ENCODE measurements at places on chromosomes 2 and 18.

DNA sequence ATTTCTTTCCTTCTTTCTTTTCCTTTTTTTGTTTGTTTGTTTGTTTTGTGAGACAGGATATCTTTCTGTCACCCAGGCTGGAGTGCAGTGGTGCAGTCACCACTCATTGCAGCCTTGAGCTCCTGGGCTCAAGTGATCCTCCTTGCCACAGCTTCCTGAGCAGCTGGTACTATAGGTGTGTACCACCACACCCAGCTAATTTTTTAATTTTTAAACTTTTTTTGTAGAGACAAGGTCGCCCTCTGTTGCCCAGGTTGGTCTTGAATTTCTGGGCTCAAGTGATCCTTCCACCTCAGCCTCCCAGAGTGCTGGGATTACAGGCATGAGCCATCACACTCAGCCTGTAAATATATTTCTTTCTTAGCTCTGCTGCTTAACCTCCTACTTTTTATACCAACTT, 83.4 kb upstream of the CYP20A1 start:
- peak; percentile 1 for DNase-seq

DNA sequence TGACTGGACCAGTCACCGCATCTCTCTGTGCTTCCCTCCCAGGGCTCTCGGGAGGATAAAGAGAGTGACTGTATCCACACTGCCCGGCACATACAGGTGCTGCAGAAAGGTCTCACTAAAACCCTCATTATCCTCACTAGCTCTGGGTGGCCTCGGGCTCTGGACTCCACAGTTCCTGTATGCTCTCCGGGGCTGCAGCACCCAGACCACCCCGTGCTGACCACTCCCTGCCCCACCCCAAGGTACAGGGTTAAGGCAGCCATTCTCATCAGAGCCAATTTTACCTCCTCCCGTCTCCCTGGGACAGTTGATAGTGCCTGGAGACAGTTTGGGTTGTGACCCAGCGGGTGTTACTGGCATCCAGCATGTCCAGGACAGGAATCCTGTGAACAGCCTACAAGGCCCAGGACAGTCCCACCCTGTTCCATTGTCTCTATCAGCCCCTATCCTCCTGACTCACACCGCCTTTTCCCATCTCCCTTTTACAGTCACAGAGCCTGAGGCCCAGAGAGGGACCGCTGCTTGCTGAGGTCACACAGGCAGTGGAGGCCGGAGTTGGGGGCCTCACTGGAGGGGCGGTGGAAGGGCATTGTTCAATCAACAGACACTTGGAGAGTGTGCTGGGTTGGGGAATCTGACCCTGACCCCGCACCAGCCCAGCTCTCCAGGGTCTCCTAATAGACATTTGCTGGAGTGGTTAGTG, 1.7 kb downstream of the ZAP70 start:
- no peak for DNase-seq

DNA sequence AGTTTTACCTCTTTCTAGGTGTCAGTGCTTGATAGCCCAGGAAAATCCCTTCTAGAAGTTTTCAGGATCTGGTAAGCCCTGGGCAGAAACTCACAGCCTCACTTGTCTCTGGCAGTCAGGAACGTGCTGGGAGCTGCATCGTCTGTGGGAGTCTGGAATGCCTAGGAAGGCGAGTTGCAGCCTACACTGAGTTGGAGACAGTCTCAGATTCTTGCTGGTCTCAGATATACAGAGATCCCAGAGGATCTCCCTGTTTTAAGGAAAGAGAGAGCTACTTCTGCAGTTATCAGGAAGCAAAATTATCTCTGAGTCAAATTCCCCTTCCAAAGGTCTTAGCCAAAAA, 104.4 kb upstream of the CDC42EP3 start:
- DNase-seq = peak; percentile 93

- DNase-seq = no peak
These were observed 328.3 kb downstream of the SOCS6 start for GRCh38 chr18:70617020-70617763.

DNA sequence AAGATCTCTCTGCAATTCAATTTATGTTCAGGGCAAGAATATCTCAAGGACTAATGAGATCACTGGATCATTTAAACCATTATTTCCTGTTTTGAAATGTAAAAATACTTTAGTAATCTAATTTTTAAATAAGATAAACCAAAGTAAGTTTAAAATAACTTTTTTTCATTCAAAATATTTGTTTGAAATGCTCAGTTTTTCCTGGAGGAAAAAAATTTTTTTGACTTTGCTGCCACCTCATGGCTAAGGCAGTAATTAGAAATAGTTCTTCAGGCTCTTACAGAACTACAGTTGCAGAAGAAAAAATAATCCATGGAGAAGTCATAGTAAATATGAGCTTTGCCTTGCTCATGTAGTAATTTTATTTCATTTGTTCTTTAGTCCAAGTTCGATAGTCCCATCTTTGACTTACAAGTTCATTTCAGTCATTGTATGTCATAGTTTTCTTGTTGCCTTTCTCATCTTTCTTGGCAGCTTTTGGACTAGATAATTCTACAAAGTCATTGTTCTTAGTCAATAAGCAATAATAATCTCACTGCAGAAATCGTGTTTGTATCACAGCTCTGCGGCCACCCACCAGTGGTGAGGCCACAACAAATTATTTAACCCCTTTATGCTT, 127.4 kb downstream of the DPP4 start:
- DNase-seq = peak; percentile 7

GRCh38 chr18:73653251-73653650, 494.4 kb downstream of the FBXO15 start:
- peak; percentile 71 for DNase-seq

- no peak for DNase-seq
These were observed 52.2 kb downstream of the C2orf74 start for GRCh38 chr2:61214171-61214570.

GRCh38 chr2:8598295-8599165, 83.3 kb upstream of the ID2 start:
- peak; percentile 68 for DNase-seq

DNA sequence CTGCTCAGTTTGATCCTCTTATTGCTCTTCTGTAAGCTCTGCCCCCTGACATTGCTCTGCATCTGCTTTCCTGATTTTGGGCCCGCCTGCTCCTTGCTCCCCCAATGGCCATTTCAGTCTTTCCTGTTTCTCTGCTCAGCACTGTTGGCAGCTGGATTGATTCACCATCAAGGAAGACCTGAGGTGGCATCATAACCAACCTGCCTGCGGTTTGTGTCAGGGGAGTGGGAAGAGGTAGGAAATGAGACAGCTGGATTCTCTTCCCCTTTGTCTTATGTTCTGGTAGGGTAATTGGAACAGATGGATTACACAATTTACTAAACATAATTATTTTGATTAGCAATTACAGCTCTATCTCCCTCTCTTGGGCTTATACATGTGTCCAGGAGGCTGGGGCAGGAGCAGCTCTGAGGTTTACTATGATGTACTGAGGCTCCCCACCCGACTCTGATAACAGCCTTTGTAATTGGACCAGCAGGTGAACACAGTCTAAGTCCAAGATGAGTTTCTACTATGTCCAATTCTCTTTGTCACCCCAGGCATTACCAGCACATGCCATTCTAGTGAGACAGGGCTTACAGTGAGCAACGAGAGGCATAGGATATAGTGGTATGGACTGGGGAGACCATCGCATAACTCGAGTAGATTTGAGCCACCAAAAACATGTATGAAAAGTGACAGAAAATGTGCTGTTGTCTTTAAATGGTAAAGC, 151.8 kb upstream of the MMADHC start:
- peak; percentile 24 for DNase-seq

DNA sequence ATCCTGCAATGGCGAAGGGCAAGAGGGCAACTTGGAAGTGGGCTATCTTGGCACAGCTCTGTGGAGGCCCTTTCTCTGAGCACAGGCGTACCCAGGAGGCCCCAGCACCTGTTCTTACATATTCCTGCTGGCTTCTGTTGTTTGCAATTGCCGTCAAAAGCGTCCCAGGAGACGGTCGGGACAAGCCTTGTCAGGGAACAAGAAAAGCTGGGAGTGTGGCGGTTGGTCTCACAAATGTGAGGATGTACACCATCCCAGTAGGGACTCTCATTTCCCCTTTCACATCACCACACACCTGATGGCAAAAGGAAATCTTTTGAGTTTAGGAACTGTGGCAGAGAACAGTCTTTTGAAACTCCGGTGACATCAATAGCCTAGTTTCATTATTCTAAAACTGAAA, 94.7 kb upstream of the EFEMP1 start:
- no peak for DNase-seq

Data from mammary epithelial cell (primary cell).